ENCODE measurements at places on chromosomes 3 and 15.

GRCh38 chr3:58288011-58288728, 17.9 kb upstream of the RPP14 start:
- DNase-seq, result no peak

DNA sequence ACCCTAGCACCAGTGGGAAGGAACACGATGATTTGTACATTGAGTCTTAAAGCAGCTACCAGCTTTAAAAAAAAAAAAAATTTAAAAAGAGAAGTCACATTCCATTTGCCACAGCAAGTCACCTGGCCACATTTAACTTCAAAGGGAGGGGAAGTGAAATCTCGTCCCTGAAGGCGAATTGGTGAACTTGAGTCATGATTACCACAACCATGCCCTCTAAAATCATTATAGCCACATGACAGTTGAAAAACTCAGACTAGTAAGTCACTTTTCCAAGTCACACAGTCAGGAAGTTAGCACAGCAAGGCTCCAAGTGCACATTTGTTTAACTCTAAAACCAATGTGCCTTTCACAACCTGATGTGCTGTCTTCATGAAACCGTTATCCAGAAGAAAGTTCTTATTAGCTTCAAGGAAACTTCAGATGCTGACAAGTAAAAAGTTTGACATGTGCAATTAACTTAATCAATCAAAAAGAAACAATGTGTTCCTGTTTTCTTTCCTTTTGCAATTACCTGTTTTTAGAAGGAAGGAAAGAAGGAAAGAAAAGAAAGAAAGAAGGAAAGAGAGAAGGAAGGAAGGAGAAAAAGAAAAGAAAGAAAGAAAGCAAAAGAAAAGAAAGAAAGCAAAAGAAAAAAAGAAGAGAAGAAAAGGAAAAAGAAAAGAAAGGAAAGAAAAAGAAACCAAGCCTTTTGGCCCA, 8.3 kb upstream of the THSD4 start:
- DNase-seq, result no peak

- no peak for DNase-seq
These were observed 57.6 kb upstream of the ATP11B start for GRCh38 chr3:182735672-182736071.

GRCh38 chr15:37125143-37125542, 24.8 kb upstream of the MEIS2 start:
- DNase-seq, result no peak

DNA sequence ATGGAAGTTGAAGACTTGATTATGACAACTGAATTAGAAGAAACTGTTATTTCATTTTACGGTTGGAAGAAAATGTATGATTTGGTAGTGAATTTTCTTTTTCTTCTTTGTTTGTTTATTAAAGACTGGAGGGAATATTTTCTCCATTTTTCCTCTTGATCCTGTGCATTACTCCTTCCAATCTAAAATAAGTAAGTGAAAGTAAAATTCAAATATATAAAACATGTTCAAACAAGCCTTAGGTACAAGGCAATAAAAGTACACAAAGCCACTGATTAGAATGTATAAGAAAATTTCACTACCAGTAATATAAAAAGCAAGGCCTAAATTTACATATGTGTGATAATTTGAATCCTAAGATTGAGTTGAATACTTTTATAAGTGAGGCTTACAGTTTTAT, 181.2 kb upstream of the MME start:
- no peak for DNase-seq

- no peak for DNase-seq
These were observed 96.0 kb upstream of the TSC22D2 start for GRCh38 chr3:150312018-150312657.

DNA sequence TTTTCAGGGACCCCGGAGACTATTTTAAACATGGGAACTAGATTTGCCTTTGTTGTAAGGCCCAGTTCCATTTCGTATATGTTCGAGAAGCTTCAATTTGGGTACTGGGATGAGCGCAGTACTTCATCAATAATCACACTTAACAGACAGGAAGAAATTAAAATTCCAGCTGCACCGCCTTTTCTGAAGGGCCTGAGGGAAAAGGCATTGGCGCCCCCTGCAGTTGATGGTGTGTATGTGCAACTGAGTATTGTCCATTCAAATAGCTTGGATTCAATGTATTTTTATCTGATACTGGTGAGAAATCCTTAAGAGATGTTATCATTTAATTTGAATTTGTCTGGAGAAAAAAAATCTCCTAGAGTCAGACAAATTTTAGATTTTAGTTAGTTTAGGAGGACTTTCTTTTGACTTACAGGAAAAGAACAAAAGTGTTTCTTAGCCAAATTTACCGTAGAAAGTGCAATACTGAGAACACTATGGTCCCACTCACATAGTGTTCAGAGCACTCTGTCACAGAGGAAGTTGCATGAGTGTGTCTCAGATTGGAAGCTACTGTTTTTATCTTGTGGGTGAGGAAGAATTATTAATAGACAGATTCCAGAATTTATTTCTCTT, 5.4 kb upstream of the ALDH1A2 start:
- peak; percentile 35 for DNase-seq

- no peak for DNase-seq
These were observed 14.0 kb upstream of the STAC start for GRCh38 chr3:36366308-36366707.

DNA sequence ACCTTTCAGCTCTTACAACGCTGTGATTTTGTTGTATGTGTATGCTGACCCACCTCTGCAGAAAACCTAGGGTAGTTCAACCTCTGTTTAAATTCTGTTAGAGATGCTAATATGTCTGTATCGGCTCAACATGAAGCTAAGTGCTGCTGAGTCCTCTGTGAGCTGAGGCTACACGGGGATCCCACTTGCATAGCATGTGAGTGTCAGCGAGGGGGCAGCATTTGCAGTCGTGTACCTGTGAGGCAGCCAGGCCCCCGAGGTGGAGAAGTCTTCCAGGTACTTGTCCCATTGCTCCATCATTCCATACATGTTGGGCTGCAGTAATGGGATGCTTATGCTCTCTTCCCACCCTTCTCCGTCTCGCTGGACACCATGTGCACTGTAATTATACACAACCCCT, 3.7 kb downstream of the MKRN2OS start:
- no peak for DNase-seq

- no peak for DNase-seq
These were observed 101.6 kb downstream of the MYLK start for GRCh38 chr3:123782488-123782887.

All from NCI-H1092 treated with DMSO at 0.1 percent for 48 hours (cell line).